ENCODE measurements at places on chromosomes 1 and 21.

- no peak for DNase-seq
Measured at GRCh38 chr1:38003261-38004250, 1.8 kb downstream of the FHL3 start.

DNA sequence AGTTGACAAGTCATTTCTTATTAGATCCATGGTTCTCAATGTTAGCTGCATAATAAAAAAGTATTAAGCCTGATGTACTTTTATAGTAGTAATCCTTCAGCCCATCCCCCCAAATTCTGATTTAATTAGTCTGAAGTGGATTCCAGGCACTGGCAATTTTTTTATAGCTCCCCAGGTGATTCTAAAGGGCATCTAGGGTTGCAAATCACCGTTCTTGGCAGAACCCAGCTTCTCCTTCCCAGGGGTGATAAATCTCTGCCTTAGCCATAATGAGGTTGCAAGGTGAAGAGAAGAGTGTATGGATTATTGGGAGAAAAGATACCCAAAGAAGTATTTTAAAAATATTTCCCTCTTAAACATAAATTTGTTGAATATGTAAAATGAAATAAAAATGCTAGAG, 43.0 kb upstream of the RXRG start:
- DNase-seq: no peak

DNA sequence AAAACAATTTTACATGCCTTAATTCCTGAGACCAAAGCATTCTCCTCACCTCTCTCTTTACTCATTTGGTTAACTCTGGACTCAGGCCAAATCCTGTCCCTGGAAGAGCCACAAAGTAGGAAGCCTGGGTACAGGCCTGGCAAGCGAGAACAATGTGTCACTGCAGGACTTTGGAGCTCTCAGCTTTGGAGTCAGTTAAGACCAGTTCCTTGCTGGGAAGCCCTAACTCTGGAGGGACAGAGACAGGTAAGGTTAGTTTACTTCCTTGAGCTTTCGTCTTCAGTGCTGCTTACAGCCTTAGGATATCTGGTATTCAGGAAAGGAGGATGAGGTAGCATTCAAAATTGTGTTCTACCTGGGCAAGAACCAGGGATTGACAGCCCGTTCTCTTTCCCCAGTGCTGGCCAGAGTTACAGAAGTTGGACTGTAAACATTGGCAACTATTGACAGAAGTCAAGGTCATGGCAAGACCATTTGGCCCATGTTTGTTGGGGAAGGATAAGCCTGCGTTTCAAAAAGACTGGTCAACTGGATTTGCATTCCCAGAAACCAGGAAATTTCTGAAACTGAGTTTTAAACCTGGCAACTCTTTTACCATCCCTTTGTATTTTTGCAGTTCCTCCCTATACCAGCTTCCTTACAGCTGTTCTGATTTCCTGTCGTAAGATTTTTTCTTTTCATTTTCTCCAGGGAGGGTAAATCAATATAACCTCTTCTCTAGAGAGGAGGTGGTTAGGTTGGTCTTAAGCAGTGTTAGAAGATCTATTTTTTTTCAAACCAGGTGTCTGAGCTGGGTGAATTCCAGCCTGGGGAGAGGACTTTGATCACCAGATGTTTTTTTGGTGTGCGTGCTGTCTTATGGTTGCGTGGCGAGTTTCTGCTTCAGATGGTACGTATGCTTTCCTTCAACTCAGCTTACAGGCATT, at the start of gene C4BPB:
Gene C4BPB (plus strand): TSS at position 160 of the 926 bp plus-strand sequence. CDS start 672 bp downstream, at position 832.
- DNase-seq: no peak

DNA sequence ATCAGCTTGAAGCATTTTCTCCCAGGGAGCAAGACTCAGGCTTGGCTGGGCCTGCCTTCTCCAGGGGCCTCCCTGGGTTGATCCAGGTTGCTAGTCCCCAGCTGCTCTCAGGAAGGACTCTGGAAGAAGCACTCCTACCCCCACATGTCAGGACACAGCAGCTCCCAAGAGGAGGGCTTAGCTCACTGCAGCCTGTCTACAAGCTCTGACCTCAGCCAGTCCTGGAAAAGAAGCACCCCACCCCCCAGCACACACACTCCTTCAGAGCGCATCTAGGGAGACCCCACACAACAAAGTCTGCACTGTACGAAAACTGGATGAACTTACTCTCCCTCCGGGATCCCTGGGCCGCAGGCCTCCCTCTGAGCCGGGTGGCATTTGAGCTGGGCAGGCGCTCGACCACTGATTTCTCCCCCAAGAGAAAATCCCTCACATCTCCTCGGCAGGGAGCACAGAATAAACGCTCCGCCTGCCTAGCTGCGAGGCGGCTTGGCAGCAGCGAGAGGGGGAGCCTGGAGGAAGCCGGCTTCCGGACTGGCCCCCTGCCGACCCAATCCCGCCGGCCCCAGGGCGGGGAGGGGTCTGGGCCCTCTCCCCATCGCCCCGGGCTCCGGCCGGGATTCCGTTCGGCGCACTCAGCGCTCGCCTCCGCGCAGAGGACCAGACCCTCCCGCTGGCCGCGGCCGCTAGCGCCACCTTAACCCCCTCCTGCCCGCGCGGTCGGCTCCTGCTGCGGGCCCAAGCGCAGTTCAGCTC, at the start of gene KCNA2:
Gene KCNA2 (minus strand): TSS at position 458 of the 756 bp plus-strand sequence. CDS start 1,576 bp downstream, outside the sequence.
- DNase-seq: no peak

- no peak for DNase-seq
Measured at GRCh38 chr1:24385160-24385940, 28.2 kb downstream of the STPG1 start.

- DNase-seq: no peak
Measured at GRCh38 chr1:96374076-96374762, 347.4 kb upstream of the PTBP2 start.

GRCh38 chr1:196305216-196305615, 303.0 kb downstream of the KCNT2 start:
- no peak for DNase-seq

- DNase-seq: no peak
Measured at GRCh38 chr1:216627252-216627651, 96.0 kb downstream of the ESRRG start.

DNA sequence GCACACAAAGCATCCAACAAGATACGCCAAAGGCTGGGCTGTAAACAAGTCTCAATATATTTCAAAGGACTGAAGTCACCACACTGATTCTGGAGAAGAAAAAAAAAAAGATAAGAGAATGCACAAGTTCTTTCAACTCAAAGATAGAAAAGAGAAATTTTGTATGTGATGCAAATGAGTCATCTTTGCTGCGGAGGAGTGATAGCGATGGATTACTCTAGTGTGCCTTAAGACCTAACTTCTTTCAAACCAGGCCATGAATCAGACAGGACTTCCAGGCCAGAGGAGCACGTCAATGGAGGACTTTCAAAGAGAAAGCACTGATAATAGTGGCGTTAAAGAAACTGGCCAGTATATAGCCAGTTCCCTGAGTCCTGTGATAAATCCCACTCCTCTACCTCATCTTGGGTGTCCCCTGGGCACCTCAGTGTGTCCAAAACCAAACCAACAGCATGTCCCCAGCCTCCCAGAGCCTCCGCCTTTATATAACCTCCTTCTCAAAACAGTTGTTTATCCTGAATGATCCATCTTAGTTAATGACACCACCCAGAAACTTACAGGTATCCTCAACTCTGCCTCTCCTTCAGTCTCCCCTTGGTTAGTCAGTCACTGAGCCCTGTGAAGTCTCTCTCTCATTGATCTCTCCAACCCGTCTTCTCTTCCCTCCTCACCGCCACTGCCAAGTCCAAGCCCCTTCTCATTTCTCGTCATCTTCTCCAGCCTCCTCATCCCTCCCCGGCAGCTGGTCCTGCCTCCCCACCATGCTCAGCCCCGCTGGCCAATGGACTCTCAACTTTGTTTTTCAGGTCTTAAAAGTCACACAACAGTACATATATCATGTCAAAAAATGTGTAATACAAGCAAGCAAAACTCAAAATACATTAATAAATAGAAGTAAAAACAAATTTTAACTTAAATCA, 47.2 kb upstream of the IFFO2 start:
- DNase-seq: no peak

GRCh38 chr1:94384485-94385265, 33.5 kb upstream of the ABCD3 start:
- no peak for DNase-seq

DNA sequence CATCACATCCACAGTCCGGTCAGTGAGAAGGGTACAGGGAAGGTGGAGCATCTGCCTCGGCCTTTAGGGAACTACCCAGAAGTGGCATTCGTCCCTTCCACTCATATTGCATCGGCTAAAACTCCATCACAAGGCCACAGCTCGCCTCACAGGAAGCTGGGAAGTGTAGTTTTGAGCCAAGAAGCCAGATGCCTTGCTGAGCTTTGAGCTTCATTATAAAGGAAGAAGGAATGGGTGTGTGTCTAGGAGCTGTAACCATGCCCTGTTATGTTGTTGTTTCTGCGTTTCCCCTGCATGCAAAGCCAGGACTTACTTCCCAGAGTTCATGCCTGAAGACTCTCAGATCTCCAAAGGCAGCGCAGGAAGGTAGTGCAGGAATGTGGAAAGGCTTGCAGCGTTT, 61.1 kb downstream of the OPTC start:
- no peak for DNase-seq

DNA sequence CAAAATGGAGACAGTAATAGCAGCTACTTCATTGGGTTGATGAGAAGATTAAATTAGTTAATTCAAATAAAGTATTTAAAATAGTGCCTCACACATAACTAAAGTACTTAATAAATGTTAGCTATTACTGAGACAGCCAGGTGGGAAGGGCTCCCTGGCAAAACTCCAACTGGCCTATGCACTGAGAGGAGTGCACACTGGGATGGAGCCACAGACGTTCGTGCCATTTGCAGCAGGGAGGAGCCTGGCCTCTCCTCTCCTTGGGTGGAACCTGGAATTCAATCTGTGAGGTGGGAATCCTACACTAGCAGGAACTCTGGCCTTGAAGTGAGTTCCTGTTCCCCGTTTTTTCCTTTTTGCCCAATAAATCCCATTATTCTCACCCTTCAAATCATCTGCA, 28.1 kb downstream of the SLC5A9 start:
- no peak for DNase-seq

DNA sequence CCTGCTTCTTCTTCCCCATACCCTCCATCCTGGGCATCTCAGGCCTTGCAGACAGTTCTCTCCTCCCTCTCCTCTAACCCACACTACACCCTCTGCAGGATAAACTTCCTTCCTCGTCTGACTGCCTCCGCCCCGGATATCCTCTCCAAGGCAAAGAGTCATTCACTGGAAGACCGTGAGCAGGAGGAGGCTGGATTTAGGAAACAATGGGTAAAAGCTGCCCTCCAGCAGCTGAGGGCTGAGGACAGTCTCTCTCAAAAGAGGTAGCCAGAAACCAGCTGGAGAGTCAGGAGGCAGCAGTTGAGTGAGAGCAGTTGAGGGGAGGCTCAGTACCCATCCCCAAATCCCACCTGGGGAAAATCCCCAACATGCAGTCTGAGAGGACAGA, 1.4 kb downstream of the CSRP1 start:
- no peak for DNase-seq

- no peak for DNase-seq
Measured at GRCh38 chr1:198113342-198113750, 43.5 kb upstream of the NEK7 start.

DNA sequence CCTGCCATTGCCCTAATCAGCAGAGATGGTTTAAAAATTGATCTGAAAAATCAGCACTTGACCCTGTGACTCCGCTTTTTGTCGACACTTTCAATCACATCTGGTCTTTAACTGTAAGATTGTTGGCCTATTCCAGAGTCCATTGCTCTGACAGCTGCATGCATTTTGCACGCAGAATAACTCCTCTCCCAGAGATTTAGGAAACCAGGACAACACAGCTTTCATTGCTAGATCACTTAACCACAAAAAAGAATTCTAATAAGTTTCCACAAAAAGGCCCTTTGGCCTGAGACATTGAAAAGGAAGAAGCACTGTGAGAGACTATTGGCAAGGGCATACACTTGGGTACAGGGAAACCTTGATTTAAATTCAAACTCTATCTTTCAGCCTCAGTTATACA, 373.1 kb downstream of the TGFB2 start:
- no peak for DNase-seq

- DNase-seq: no peak
Measured at GRCh38 chr1:229247871-229248270, 23.0 kb upstream of the RAB4A start.

DNA sequence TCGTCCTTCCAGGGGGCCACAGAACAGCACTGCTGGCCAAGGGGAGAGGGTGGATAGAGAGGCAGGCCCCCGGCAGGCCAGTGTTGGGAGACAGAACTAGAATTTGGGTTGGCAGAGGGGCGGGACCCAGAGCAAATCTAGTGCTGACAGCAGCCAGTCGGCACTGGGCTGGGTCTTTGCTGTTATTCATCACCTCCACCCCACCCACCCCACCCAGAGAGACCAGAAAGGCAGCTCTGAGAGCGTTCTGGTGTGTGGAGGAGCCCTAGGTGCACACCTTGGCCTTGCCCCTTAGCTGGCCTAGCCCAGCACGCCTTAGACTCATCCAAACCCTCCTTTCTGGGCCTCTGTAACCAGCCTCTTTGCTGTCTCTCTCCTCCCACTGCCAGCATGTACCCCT, 6.4 kb upstream of the PKP1 start:
- no peak for DNase-seq

GRCh38 chr1:11670747-11671146, 6.7 kb downstream of the FBXO6 start:
- no peak for DNase-seq

DNA sequence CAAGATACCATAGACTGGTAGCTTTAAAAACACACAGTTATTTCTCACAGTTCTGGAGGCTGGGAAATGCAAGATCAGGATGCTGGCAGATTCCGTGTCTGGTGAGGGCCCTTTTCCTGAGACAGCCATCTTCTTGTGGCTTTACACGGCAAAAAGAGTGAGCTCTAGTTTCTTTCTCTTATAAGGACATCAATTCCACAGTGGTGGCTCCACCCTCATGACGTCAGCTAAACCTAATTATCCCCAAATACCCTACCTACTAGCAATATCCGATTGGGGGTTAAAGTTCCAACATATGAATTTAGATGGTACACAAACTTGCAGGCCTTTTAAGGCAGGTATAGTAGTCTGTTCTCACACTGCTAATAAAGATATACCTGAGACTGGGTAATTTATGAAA, 77.7 kb downstream of the PRRX1 start:
- DNase-seq: no peak

DNA sequence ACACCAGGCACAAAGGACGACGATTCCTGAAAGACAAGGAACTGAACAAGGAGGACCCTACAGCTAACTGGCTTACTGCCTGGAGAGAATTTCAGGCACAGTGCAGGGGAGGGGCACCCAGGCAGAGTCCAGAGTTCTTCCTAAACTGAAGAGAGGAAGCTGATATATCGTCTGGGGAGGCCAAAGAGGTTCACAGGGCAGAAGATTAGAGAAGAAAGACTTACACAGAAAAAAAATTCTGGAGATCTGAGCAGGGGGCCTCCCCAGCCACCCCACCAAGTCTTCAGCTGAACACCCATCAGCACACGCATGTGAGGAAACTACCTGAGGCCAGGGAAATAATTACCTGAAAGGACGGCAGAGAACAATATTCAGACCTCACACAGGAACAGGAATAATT, 24.6 kb downstream of the SORT1 start:
- DNase-seq: no peak

GRCh38 chr1:10663678-10664035, 132.8 kb downstream of the CASZ1 start:
- DNase-seq: no peak

DNA sequence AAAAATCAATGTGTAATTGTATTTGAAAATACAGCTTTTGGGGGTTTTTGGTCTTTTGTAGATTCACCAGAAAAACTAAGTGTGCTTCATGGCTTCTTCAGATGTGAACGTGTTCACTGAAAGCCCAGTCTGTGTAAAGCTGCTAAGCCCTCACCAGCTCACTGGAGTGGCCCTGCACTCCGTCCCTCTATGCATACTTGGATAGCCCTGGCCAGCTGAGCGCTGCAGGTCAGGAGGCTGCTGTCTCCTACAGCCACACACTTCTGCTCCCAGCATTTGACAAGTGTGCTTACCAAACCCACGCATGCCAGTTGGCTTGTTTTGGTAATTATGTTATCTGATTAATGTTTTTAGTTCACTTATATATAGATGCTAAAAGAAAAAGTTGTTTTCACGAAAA, 163.5 kb downstream of the TLR5 start:
- no peak for DNase-seq
